ENCODE measurements at places on chromosomes 3 and 15.

DNA sequence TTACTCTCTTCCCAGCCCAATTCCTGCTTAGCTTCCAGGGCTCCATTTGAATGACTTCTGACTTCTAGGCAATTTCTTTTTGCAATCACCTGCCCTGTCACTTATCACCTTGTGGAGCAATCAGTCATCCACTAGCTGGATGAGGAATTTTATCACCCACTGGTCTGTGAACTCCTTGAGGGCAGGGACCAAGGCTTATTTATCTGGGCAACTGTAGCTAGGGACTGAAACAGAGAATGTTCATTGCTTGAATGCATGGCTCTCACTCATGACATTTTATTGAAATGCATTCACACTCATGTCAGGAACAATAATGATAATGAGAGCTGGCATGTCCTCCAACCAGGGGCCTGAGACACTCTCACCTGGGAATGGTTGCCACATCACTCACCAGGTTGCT is 15.5 kb downstream of the TNFAIP8L3 start:
- no peak for DNase-seq

GRCh38 chr3:101976473-101976872 is 127.2 kb downstream of the NFKBIZ start:
- DNase-seq: no peak

- DNase-seq: no peak
Measured at GRCh38 chr15:70602281-70602680, 161.1 kb downstream of the UACA start.

GRCh38 chr3:185781759-185782158 is 43.1 kb downstream of the IGF2BP2 start:
- DNase-seq: no peak

GRCh38 chr3:32143849-32144757 is 37.7 kb downstream of the GPD1L start:
- no peak for DNase-seq

DNA sequence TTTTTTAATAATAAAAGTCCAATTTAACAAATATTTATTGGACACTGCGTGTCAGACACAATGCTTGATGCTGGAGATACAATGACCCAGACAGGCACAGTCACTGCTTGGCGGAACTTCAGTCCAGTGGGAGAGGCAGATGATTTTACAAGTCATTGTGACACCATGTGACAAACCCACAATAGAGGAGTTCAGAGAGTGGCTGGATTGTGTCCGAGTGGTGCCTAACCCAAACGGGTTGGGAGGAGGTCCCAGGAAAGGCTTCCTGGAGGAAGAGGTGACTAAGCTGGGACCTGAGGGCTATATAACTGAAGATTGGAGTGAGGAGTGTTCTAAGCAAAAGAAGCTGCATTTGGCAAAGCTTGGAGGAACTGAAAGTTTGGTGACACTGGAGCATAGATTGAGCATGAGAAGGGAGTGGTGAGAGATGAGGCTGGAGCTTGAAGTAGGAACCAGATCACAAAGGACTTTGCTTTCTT is 41.4 kb downstream of the CRTC3 start:
- DNase-seq: no peak

GRCh38 chr15:74889883-74890664 is at the start of gene MPI:
MPI (plus strand) TSS chr15:74890042; CDS start chr15:74890074, 32 bp downstream.
- DNase-seq: peak; percentile 76

DNA sequence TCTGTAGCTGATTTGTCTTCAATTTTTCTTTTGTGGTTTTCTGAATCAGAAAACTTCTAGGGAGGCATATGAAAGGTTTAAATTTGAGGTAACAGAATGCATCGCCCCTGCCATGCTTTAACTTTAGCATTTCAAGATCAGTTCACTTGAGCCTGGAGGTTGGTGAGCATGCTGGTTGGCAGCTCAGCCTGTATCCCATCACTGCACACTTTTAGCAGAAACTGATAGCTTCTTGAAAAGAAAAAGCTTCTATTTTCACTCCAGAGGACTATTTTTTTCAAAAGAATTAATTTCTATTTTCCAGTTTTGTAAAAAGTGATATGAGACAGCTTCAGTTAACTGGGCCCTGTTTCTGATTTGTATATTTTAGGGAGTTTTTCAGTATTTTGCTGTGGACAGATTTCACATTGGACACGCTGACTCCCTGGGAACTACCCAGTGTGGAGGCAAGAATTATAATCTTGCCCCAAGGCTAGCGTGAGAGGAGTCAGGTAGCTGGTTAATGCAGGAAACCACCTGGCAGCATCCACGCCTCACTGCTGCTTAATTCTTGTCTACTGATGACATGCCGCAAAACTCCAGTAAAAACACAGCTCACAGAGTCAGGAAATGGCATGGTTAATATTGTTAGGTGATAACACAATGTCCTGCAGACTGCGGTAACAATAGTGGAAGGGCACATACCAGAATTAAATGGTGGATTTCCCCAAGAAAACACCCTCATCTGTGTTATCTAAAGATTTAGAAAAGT is 71.4 kb downstream of the DUT start:
- DNase-seq: no peak

DNA sequence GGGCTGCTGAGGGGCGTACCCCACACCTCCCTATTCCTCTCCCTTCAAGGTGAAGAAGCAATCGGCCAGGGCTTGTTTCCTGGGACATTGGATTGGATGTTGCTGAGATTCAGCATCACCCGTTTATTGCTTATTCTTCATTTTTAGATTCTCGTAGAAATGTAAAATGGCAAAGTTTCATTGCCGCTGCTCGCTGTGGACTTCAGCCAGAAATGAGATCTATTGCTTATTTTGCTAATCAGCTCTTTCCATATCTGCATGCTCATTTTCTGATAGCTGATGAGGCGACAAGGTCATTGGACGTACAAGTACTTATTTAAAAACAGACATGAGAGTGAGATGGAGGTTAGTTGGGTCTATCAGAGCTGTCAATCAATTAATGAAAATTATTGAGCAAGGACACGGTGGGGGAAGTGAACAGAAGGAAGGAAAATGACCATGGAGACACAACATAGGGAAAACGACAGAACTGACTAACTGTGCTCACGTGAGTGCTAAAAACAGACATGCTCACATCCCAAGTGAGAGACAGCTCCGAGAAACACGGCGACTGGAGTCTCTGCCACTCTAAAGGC is 471.2 kb downstream of the NR2F2 start:
- no peak for DNase-seq

- no peak for DNase-seq
Measured at GRCh38 chr3:37987751-37988179, 2.8 kb upstream of the VILL start.

- DNase-seq: no peak
Measured at GRCh38 chr3:54355800-54356199, 233.4 kb downstream of the CACNA2D3 start.

- no peak for DNase-seq
Measured at GRCh38 chr3:133973249-133973980, 56.3 kb downstream of the SLCO2A1 start.

DNA sequence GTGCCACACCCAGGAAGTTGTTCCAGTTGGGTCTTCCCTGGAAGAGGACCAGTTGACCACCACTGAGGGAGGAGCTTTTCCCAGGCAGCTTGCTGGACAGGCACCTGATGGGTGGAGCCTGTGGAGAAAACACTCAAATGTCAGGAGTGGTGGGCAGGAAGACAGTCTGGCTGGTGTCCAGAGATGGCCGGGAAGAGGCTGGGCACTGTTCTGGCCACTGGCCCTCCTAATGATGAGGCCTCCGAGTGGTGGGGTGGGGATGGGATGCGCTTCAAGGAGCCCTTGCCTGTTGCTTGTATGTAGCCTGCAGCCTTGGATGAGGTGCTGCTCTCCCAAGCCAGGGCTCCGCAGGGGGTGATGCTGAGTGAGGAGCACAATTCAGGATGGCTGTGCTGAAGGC is 12.3 kb downstream of the PLEKHO2 start:
- DNase-seq: no peak

DNA sequence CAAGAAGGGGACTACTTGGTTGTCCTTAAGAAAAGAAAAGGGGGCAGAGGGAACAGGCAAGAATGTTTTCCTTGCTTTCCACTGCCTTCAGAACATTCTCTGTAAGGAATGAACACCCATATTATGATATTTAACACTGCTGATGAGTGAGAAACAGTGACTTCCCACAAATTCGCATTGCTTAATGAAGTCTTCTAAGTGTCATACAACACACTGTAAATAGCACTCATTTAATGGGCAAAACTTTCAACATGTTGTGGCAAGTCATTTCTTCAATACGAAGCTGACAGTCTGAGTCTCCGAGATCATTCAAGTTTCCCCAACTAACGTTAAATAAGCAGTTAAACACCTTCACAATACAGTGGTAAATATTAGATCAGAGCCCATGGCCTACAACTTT is 464.4 kb downstream of the SHQ1 start:
- DNase-seq: no peak

GRCh38 chr3:158713094-158713499 is 19.2 kb downstream of the RARRES1 start:
- DNase-seq: no peak

- DNase-seq: peak; percentile 75
Measured at GRCh38 chr15:89057506-89058133, 30.6 kb upstream of the ABHD2 start.

DNA sequence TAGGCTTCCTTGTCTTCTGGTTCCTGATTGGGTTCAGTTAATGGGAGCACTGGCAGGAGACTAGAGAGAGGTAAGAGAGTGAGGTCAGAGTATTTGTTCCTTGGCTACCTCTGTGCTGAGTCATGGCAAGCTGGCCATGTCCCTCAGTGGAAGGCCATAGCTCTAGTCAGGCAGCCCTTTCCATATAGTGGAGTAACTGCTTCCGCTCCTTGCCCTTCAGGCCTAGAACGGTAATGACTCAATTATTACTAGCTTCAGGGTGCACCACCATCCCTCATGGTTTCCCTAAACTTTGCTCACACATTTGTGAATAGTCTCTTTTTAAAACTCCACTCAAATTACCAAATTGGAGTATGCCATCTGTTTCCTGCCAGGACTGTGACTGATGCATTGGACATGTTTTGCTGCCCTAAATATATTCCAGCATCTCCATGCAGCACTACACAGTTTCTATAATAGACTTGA is 10.5 kb upstream of the ANO10 start:
- DNase-seq: no peak

GRCh38 chr3:1421577-1421976 is 328.8 kb downstream of the CNTN6 start:
- DNase-seq: no peak

- no peak for DNase-seq
Measured at GRCh38 chr3:175956964-175957363, 1097.8 kb downstream of the NAALADL2 start.

- DNase-seq: no peak
Measured at GRCh38 chr3:151987893-151988292, 114.5 kb downstream of the SUCNR1 start.

- no peak for DNase-seq
Measured at GRCh38 chr3:176978441-176978840, 218.8 kb downstream of the TBL1XR1 start.

DNA sequence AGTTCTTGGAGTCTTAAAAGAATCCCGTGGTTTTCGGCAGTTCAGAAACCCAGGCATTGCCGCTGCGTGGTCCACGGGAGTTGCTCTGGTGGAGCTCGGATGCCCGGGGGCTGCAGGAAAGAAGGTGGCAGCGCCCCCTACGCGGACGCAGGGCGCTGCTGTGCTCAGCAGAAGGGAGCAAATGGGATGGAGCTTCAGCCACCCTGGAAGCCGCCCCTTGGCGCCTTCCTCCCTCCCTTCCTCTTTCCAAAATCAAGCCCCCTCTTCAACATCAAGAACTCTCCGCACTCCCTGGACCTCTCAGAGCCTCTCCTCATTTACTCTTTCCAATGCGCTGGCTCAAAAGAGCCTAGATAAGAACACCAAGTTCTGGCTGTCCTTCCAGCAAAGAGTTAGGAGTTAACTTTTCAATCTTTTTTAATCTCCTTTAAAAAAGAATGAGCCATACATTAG is 880 bp upstream of the CHRNA7 start:
- no peak for DNase-seq

- DNase-seq: no peak
Measured at GRCh38 chr3:46881596-46882376, 4.3 kb downstream of the PTH1R start.

GRCh38 chr15:85394554-85395333 is 14.3 kb downstream of the AKAP13 start:
- no peak for DNase-seq

GRCh38 chr3:168060317-168060716 is 35.4 kb downstream of the GOLIM4 start:
- no peak for DNase-seq

- DNase-seq: no peak
Measured at GRCh38 chr3:122691195-122691594, 10.6 kb downstream of the PARP14 start.

DNA sequence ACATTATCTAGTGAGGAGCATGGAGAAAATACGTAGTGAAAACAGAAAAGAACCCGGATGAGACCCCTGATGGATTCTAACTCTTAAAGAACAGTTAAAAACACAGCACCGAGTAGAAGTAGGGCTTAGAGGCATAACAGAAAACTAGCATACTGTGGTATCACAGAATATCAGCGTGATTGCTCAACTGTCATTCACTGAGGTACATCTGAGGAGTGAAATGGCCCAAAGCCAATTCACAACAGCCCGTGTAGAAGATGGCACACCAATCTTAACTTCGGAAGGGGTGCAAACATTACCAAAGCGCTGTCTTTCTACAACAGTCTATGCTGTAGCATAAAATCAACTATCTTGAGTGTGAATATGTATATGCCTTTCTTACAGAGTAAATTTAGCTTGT is 1.8 kb downstream of the CLASP2 start:
- DNase-seq: no peak

DNA sequence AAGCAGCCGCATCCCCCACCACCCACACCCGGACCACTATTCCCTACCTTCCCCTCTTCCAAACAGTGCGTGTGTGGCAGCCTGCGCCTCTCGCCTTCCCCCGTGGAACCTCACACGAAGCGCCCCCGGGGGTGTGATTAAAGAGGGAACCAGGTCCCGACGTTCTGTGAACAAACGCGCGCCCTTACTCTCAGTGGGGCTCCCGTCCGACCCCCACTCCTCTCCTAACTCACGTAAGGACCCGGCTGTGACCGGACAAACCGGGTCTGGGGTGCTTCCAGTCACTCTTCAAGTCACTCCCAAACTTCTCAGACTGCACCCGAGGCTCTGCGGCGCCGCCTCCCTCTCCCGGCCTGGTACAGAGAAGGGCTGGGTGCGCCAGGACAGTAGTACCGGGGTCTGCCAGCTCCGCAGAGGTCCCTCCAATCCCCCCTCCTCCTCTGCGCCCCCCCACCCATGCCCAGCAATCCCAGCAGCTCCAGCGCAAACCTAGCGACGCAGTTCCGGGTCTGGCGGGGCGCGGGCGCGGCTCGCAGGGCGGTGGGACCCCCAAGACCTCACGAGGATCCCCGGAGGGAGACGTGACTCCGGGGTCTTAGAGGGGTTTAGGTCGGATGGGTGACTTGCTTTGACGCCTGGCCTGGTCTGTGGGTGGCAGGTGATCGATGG is 574 bp downstream of the DUOXA1 start:
- DNase-seq: no peak

- no peak for DNase-seq
Measured at GRCh38 chr3:51706788-51707731, at the start of gene GRM2. GRM2 (plus strand) TSS chr3:51707068; CDS start chr3:51708984, 1,916 bp downstream.

- no peak for DNase-seq
Measured at GRCh38 chr15:92891533-92892200, 8.5 kb upstream of the CHD2 start.

GRCh38 chr15:57677204-57677603 is 29.3 kb upstream of the POLR2M start:
- DNase-seq: no peak

Measured in activated T-helper 1 cell treated with anti-CD3 and anti-CD28 coated beads, Interleukin-2, amount 50 U/mL, for 16 hours (primary cell).